Activated naive CD4-positive, alpha-beta T cell (primary cell): ENCODE measurements at places on chromosomes 2 and 18.

GRCh38 chr2:64904413-64905329 is 84.5 kb upstream of the SLC1A4 start:
- no peak for DNase-seq

DNA sequence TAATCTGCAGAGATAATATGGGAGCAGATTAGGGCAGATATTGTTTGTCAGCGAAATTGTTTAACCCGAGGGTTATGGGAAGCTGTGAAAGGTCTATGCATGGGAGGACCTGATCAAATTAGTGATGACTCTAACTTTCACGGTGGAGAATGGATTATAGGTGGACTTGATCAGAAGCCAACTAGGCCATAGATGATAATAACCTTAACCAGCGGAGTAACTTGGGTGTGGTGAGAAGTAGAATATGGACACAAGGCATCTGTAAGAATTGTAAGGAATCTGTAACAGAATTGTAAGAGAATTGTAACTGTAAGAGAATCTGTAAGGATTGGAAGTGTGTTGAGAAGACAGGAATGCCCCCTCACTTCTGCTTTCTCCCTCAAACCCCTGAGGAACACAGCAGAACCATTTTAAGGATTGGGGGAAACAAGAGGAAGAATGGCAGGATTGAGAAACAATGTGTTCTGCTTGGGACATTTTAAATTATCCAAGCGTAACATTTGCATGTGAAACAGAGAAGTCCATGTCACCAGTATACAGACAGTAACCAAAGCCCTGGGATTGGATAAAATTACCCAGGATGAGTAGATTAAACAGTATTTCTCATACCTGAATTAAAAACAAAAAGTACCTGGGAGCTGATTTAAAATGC is 14.9 kb upstream of the SLC39A10 start:
- no peak for DNase-seq

GRCh38 chr2:69213782-69214181 is 173.2 kb downstream of the GFPT1 start:
- no peak for DNase-seq

GRCh38 chr2:46798998-46799698 is 116.5 kb downstream of the MCFD2 start:
- DNase-seq: no peak

DNA sequence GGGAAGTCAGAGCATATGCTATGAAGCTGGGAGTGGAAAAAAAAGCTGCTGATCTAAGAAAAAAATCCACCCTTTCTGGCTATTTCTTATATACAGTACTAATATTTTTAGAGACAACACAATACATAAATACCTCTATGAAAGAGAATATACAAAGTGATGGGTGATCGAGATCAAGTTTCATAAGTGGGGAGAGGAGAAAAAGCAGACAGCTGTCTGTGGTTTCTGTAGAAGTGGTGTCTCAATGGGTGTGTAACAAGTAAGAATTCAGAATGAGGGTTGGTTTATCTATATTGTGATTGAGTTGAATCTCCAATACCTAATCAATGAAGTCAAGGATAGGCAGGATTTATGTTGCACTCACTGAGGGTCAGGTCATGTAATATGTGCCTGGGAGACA is 191.0 kb downstream of the HNMT start:
- no peak for DNase-seq

- no peak for DNase-seq
Observed at GRCh38 chr2:176746411-176746810, 466.2 kb upstream of the HNRNPA3 start.

- no peak for DNase-seq
Observed at GRCh38 chr18:63119647-63120046, 199.9 kb downstream of the BCL2 start.

DNA sequence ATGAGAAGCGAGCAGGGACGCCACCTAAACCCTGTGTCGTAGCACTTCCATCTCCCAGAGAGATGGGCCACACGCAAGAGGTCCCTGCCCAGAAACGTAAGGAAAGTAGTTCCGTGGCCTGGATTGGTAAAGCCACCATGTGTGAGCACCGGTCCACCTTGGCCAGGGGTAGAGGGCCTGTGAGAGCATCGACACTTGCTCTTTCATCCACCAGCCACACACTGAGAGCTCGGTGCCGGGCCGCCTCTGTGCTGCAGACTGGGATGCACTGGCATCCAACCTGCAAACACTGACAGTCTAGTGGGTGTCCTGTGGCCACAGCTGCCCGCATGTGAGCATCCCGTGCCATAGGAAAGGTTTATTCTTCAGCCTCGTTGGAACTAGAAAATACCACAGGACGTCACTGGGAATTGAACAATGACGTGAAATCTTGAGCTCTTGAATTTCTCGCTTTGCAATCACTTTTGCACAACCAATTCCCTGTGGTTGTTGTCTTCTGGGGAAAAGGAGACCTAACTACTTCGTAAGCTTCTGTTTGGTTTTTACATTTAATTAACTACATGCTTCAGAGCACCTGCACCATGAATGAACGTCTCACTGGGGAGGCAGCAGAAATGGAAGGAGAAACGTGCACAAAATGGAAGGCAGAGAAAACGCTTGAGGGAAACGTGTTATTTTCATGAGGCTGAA is 212.0 kb upstream of the RAB6C start:
- no peak for DNase-seq

- no peak for DNase-seq
Observed at GRCh38 chr18:58490238-58490637, 138.7 kb downstream of the ALPK2 start.
